Right lobe of liver (tissue), 6 donors: ENCODE measurements at places on chromosomes 5 and 9. TPM values are rescaled to one million over a fixed set of nuclear protein-coding genes. Genes with fewer than 3 reads are reported as not detected.

Gene PSIP1
- total RNA-seq: 19.0 TPM

GRCh38 chr9:123544007-123544827 lies 188.2 kb downstream of the CRB2 start:
- DNase-seq: no peak

DNA sequence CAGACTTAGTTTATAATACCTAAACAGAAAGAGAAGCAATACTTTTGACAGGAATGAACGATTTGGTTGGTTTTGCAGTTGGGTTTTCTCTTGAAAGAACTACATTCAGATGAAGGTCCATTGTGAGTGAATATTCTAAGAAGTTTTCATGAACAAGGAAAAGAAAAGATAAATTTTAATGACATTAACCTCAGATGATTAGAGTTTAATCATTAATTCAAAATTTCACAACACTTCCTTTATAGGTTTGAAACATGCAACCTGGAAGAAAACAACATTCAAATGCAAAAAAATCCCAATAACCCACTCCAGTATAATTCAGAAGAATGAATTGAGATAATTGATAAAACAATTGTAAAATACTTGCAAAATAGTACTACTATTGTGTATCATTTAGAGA lies 23.8 kb downstream of the EQTN start:
- no peak for DNase-seq

- DNase-seq: no peak
Observed at GRCh38 chr9:11319538-11319937, 706.7 kb upstream of the PTPRD start.

Gene ALAD
- total RNA-seq: 90.7 TPM

Gene SLC6A18
- total RNA-seq: not detected

GRCh38 chr5:89878140-89879132 lies 531.1 kb downstream of the CETN3 start:
- DNase-seq: no peak

GRCh38 chr9:109779711-109780452 lies at the start of gene PALM2AKAP2:
Gene PALM2AKAP2 (plus strand): TSS chr9:109780198. CDS start chr9:109780489, 291 bp downstream.
- DNase-seq: peak; percentile 85

GRCh38 chr5:158064334-158065123 lies 205.6 kb upstream of the CLINT1 start:
- DNase-seq: no peak

GRCh38 chr9:17509151-17509550 lies 69.7 kb upstream of the SH3GL2 start:
- no peak for DNase-seq

DNA sequence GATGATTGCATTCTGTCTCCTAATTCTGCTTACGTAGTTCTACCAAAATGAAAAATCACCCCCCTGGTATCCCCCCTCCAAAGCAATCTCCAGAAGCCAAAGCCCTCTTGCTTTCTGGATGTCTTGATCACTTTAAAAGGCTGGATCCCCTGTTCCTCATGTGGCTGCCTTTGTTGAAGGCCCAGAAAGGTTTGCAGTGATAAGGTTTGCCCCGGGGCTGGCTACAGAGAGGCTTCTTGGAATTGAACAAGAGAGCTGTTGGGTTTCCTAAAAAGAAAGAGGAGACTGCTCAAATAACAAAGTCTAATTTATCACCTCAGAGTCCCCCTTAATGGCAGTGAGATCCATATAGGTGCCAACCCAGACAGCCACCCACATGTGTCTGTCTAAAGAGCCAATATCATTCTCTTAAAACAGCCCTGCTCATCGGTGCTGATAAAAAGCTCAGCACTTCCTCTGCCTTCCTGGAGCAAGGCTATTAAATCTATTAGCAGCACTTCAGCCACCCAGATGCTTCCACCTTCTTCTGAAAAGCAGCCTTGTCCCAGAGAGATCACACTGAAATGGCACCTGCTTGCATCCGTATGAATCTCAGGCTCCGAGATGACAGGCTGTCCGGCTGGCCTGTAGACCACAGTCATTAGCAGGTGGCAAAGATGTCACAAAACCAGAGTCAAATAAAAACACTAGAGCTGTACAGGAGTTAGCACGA lies 70.9 kb downstream of the TEX10 start:
- DNase-seq: no peak

DNA sequence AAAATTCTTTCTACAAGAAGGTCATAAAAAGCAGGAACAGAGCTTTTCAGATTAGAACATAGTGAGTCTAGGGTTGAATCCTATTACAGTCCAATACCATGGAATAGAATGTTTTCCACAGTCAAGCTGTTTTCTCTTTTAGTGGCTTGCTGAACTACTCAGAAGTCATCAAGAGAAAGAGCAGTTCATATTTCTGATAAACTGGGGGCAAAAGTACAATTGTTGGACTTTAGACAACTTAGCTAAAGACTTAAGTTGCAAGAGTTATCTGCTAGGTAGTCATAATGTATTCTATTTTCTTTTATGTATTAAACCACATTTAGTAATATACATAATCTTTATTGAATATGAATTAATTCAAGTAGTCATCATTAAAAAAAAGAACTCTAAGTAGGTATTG lies 233.1 kb upstream of the GRIA1 start:
- DNase-seq: no peak

Gene TSPAN17
- total RNA-seq: 13.0 TPM

DNA sequence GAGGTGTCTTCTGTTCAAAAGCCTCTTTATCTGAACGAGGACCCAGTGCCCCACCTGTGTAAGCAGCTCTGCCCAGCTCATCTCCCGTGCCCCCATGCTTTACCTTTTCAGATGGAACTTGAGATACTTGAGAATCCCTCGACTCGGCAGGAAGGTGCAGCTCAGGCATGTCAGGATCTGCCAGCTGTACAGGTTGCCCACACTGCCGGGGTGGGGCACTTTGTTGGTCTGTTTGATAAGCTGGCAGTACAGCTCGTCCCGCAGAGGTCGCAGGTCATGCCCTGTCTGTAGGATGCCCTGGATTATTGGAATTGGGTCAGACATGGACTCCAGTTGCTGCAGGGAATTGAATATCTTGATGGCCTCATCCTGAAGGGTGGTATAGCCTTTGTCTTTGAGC lies 58.0 kb upstream of the RETREG1 start:
- no peak for DNase-seq

DNA sequence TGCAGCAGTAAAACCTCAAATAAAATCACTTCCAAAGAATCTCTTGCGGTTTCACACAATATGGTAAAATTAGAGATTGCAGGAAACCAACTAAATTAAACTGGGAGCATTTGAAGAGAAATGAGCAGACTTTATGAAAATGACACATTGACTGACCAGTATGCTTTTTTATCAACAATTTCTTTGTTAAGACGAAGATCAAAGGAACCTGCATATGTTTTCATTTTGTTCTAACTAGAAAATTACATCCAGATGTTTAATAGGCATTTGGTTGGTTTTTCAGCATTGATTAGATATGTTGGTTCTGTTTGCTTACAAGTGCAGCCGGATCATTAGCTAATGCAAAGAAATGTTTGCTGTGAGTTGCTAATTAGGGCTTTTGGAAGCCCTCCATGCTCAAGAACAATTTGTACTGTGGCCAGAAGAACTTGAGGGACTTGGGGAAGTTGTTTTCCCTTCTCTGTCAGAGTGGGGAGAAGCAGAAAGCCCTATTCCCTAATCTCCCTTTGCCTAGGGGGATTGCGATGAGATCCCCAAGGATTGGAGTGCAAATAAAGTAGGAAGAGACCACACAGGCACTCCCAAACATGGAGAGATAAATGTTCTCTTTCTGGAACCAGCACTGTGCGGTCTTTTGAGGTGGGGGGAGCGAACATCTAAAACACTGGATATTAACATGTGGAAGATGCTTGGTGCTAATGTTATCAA lies 4.5 kb upstream of the TLE1 start:
- no peak for DNase-seq

- DNase-seq: no peak
Observed at GRCh38 chr9:18194316-18194715, 279.6 kb upstream of the ADAMTSL1 start.

Gene GRXCR2
- not detected for total RNA-seq

DNA sequence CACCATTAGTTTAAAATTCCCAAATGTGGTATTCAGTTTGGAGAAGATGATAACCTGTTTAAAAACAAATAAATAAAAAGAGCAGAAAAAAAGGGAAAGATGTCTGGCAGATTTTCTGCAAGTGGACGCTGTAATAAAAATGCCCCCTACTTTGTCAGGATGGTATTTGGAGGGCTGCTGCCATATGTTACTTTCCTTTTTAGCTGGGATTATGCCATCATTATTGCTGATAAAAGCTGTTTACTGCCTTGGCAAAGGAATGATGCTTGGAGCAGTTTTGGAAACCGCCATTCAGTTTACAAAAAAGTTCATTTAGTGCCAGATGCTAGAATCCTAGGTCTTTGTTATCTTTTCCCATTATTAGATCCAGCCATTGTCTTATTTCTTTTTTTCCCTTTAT lies 104.8 kb downstream of the PBX3 start:
- no peak for DNase-seq
